ENCODE measurements at places on chromosomes 2 and 18.

DNA sequence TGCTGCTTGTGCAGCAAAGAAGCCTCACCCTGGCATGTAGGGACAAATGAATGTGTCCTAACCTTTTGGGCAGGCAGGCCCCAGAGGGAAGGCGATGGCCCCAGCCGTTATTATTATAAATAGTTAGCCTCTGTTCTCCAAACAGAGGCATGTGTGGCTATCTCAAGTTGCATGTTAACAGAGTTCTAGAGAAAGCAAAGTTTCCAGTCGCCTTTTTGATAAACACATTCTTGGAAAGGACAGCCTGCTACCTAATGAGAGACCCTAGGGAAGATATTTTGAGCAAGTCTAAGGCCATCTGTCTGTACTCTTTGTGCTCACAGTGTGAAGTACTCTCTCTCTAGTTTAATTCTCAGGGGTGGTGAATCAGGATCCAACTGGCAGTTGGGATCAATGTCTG is 97.4 kb upstream of the FHL2 start:
- DNase-seq, result no peak

DNA sequence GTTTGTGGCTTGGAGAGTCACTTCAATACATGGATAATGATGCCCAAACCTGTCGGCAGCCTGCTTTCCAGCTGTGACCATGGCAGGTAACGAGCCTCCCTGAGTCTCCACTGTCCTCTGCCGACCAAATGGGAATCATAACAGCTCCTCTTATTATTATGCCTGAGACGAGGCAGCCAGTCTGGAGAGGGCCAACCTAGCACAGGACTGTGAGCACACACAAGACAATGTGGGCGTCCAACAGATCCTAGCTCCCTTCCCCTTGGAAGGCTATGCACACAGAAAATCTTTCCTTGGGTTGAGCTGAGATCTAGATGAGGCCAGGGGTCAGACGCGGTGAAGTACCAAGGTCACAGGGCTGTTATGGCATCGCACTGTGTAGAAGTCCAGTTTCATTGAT is 890 bp upstream of the SLC4A3 start:
- DNase-seq, result no peak

GRCh38 chr2:182887093-182887492 is 20.7 kb upstream of the FRZB start:
- DNase-seq, result no peak

GRCh38 chr2:235956281-235956970 is 211.8 kb downstream of the GBX2 start:
- DNase-seq, result no peak

DNA sequence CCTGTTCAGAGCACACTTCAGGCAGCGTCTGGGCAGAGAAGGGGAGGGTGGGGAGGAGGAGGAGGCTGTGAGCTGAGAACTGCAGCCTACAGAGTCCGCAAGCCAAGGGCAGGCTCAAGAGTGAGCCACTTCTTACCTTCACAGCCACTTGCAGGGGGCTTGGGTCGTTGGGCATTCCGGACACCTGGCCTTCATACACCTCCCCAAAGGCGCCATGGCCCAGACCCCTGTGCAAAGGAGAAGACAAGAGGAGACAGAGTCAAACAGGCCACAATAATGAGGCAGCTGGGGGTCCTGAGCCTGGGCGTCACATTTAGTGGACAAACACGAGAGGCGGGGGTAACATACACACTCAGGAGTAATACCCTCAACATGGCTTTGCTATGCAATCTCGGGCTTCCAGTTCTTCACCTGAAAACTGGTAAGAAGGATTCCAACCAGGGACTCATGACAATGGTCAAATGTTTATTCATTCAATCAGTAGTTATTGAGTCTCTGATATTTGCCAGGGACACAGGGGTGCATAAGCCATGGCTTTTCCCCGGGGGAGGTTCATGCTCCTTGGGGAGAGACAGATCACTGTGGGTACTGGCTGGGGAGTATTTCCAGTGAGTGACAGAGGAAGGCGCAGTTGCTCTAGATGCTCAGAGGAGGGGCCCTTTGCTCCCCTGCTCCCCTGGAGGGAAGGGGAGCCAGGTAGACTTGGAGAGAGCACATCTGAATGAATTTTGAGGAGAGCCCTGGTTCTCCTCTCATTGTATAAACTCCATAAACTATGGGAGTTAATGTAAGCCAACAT is 107.4 kb downstream of the CLIP4 start:
- DNase-seq, result no peak

DNA sequence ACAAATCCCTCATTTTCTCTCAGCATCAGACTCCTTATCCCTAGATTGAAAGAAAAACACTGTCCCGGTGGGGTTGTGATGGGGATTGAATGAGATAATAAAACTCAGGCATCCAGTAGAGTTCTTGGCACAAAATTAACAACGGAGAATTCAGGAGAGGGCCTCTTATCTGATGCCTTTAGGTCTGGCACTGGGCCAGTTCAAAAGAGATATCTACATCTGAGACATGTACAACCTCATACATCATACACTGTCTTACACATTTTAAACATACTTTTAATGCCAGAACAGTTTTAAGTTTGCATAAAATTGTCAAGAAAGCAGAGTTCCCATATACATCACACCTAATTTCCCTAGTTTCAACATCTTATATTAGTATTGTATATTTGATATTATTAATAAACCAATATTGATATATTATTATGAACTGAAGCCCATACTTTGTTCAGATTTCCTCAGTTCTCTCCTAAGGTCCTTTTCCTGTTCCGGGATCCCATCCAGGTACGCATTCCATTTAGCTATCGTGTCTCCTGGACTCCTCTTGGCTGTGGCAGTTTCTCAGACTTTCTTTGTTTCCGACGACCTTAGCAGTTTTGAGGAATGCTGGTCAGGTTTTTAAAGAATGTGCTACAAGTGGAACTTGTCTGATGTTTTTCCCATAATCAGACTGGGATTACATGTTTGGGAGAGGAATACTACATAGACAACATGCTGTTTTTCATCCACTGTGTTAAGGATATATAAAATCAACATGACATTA is 27.8 kb downstream of the NXPH2 start:
- no peak for DNase-seq

DNA sequence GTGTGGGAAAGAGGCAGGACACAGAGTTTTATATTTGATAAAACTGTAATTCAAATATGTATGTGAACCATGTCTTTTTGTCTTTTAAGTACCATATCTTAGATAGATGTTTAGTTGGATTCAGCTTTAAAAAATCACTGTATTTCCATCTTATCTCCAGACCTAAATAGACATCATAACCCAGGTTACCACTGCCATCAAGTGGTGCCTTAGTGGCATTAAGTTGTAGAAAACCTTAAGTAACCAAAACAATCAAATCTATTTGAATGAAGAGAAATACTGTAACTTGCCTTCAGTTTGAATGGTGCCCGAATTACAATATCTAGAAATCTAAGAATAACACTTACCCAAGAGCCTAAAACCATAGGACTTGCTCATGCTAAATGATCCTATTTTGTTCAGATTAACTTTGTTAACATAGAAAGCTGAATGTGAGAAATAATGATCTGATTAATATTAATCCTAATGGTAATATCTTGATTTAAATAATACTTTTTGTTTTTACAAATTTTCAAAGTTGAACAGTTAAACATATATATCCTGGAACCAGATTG is 92.5 kb upstream of the MAP2 start:
- no peak for DNase-seq

DNA sequence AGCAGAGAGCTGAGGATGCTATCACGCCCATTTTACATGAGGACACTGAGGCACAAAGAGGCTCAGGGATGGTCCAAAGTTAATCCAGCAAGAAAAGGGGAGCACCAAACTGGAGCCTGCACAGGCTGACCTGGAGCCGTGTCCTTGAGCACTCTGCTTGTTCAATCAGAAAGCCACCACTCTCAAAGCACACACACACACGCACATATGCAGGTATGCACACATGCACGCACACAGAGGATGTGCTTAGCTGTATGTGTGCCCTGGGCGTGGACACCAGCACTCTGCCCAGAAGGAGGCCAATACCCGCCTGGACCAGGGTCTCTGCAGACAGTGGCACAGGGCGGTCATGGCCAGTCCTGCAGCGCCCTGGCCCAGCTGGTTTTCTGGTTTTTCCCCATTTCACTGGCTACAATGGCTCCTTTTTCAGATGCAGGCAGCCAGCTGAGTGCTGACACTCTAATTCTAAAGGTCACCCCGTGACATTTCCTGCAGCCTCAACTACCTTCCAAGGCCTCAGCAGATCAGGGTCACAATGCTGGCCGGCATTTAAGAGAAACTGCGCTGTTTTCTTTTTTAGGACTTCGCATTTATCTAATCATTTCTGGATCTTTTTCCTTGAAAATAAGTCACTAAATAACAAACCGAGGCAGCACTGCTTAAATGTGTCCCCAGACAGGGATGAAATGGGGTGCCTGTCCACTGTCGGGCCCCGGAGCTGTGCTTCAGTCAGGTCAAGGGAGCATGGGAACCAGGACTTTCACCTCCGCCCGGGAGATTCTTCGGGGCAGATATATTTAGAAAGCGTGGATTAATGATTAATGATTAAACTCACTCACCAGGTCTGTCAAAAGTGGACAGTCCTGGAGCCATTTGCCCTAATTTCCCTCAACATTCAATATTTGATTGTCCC is 104.5 kb downstream of the HDAC4 start:
- no peak for DNase-seq

DNA sequence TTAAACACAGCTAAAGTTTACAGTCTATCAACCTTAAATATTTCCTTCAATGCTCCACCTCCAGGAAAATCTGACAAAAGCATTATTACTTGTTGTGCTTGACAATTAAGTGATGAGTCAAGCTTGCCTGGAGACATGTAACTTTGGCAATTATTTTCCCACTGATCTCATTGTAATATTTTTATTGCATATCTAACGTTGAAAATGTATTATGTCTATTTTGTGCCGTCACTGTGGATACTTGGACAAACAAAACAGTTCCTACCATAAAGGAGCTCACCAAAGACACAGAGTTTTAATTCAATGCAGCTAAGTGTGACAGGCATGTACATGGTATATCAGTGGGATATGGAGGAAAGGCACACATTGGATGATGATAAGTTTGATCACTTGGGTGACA is 24.7 kb downstream of the RNF103 start:
- no peak for DNase-seq

DNA sequence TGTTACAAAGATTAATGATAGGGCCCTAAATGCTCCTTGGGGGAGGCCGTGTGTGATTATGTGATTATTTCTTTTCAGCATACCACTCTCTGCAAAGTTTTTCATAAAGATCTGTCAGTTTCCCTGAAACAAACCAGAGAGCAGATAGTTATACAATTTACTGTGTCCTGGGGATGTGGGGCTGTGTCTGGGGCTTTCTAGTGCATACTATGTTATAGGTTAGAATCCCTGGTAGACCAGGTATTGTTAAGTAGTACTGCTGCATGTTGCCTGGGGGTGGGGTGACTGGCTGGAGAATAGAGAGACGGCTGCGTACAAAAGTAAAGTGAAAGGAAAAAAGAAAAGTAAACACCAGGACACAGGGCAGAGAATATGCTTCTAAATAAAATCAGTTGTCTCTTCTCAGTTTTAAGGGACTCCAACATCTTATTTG is 3.3 kb upstream of the CCBE1 start:
- no peak for DNase-seq

GRCh38 chr18:76592981-76593381 is 97.9 kb upstream of the ZNF516 start:
- DNase-seq, result no peak

DNA sequence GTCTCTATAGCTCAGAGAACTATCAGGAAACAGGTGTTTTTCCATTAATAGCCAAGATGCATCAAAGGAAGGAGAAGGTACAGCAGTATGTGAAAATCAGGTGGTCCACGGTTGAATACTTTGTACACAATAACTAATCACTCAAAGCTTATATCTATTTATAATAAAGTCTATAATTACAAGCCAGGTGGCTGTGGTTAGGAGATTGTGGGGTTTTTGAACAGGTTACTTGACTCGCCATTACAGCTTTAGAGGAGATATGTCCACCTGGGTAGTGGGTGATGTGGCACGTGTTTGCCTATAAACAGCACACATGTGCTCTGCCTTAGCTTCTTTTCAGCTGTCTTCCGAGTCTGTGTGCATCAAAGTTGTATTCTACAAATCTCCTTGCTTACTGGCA is 892.2 kb upstream of the ZEB2 start:
- DNase-seq, result no peak

- DNase-seq, result no peak
Measured at GRCh38 chr2:159832858-159833257, 34.9 kb upstream of the CD302 start.

GRCh38 chr18:53551868-53552426 is 672.5 kb downstream of the MBD2 start:
- no peak for DNase-seq

DNA sequence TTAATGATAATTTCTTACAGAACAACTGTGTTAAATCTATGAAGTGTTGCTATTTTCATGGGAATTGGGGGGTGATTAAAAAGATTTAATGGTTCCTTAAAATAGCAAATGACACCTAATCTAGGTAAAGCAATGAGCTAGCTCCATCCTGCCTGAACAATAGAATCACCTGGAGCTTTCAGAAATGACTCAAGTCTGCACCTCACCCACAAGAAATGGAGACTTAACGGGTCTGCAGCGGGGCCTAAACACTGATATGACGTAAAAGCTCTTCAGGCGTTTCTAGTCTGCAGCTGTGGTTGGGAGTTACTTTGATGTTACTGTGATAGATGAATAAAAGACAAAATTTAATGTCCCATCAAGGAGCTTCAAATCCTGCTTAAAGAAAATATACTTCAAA is 328.2 kb downstream of the RND3 start:
- DNase-seq, result no peak

- DNase-seq, result no peak
Measured at GRCh38 chr2:56375251-56375650, 191.5 kb downstream of the CCDC85A start.

GRCh38 chr2:199458806-199459285 is 1.1 kb upstream of the SATB2 start:
- DNase-seq, result no peak

- no peak for DNase-seq
Measured at GRCh38 chr18:8705961-8706790, 820 bp downstream of the MTCL1 start.

DNA sequence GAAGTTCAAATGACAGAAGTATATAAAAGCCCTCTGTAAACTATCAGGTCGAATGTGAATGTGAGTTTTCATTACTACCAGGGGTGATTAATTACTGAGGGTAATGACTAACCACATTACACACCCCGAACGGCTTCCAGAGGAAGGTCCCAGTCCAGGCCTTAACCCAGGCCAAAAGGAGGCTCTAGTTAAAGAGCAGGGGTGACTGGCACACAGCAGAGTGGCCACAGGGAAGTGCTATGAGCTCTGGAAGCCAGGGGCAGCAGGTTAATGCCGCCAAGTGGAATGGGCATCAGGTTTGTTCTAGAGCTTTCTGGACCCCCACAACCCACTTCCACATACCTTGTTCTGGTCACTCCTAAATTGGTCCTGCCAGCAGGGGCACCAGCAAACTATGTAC is 87.7 kb downstream of the BCL11A start:
- no peak for DNase-seq

All from stimulated activated CD8-positive, alpha-beta memory T cell treated with anti-CD3 and anti-CD28 coated beads, Interleukin-7, amount 100 ng/mL, for 1 hour (primary cell).